ENCODE measurements at places on chromosomes 16 and 17. TPM values are rescaled to one million over a fixed set of nuclear protein-coding genes. Genes with fewer than 3 reads are reported as not detected.

Gene NUFIP2
- 10.2 TPM for polyA plus RNA-seq

DNA sequence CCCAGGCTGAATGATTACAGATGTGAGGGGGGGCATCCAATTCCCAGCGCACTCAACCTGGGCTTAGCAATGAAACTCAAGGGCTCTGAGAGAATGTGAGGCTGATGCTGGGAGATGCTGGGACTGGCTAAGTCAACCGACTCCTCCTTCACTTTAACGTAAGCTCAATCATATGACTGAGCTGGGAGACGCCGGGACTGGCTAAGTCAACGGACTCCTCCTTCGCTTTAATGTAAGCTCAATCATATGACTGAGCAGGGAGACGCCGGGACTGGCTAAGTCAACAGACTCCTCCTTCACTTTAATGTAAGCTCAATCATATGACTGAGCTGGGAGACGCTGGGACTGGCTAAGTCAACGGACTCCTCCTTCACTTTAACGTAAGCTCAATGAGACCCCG lies 179.4 kb downstream of the VPS53 start:
- no peak overlapping the region for H3K27ac ChIP-seq
- peaks cover 22% of the 10 kb centered on the region for H3K36me3 ChIP-seq
- no peak for DNase-seq
- peaks cover 9% of the 10 kb centered on the region for H3K4me1 ChIP-seq

DNA sequence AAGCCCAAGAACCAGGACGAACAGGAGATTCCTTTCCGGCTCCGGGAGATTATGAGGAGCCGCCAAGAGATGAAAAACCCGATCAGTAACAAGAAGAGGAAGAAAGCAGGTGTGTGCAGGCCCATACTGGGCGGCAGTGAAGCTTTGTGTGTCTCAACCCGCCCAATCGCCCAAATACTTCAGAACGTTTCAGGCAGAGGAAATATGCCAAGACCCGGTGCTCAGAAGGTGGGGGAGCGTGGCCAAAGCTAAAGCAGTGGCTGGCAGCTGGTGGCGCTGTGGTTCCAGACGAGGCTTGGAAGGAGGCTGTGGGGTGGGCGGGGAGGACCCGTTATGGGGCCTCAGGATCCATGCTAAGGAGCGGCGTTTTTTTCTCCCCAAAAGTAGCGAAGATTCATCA lies 1.2 kb downstream of the CCDC137 start:
- DNase-seq: no peak
- H3K27me3 ChIP-seq: no peaks in the 10 kb centered on the region
- H3K4me1 ChIP-seq: peaks cover 14% of the 10 kb centered on the region
- no peak overlapping the region for H3K27ac ChIP-seq

DNA sequence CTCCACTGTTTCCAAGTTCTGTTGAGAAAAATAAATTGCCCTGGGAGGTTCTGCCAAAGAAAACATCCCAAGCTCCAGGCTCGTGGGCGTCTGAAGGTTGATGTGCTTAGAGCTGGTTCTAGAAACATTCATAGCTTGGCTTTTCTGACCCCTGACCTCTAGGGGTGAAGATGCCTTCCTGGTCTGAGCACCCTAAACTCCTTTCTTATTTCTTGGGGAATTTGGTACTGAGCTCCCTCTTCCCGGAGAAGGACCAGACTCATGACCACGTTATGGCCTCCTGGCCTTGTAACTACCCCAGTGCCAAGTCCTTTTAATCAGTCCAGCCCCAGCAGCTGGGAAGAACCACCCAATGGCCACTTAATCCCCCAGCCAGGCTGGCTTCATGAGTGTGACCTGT lies 66.4 kb downstream of the MYH11 start:
- H3K4me1 ChIP-seq: no peaks in the 10 kb centered on the region
- H3K27me3 ChIP-seq: no peaks in the 10 kb centered on the region
- no peaks in the 10 kb centered on the region for H3K36me3 ChIP-seq
- no peak overlapping the region for H3K4me3 ChIP-seq
- DNase-seq: no peak

Gene OR4D1
- 0.01 TPM for polyA plus RNA-seq

DNA sequence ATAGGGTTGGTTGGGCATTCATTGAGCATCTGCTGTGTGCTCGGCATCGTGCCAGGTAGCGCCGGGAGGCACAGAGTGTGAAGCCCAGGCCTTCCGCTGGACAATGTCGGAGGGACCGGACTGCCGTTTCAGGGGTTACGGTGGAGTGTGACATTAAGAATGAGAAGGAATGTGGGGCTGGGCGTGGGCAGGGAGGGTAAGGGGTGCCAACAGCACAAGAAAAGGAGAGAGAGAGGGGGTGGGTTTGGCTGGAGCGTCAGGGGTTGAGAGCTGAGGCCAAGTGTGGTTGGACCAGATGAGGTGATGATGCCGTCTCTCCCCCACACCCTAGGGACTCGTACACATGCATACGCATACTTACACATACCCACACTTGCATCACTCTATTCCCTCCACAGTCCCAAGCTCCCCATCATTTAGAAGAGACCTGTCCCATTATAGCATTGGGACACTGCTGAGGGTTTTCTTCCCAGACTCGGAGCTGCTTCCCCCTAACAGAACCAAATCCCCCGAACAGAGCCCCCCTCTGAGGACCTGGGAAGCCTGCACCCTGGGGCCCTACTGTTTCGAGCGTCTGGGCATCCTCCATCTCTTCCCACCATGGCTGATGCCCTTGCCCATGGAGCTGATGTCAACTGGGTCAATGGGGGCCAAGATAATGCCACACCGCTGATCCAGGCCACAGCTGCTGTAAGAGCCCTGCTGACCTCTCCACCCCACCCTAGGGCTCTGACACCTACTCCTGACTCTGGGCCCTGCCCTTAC lies 3.3 kb upstream of the KCTD11 start:
- H3K4me3 ChIP-seq: no peak overlapping the region
- no peak overlapping the region for H3K27ac ChIP-seq
- H3K4me1 ChIP-seq: peaks cover 7% of the 10 kb centered on the region
- DNase-seq: no peak
- H3K36me3 ChIP-seq: no peaks in the 10 kb centered on the region
- no peaks in the 10 kb centered on the region for H3K27me3 ChIP-seq

Gene ZNF423
- 1.8 TPM for polyA plus RNA-seq

Gene NCOR1
- 31.9 TPM for polyA plus RNA-seq

DNA sequence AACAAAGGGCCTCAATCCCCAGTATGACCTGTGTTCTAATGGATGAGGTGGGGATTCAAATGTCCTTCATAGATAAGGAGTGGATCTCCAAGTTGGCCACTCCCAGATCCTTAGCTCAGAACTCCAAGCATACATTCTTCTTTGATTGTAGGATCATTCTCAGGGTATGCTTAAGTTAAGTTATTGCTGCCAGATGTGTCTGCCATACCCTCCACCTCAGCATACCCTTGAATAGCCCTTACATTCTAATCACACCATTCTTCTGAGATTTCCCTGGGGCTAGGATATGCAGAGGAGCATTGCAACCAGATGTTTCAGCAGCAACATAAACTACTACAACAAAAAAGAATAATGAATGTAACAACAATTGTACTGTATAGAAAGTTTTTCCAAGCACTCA lies 1.6 kb upstream of the KRTAP2-4 start:
- no peak for DNase-seq
- no peak overlapping the region for H3K27ac ChIP-seq
- H3K27me3 ChIP-seq: no peaks in the 10 kb centered on the region
- no peaks in the 10 kb centered on the region for H3K36me3 ChIP-seq
- H3K4me3 ChIP-seq: no peak overlapping the region

DNA sequence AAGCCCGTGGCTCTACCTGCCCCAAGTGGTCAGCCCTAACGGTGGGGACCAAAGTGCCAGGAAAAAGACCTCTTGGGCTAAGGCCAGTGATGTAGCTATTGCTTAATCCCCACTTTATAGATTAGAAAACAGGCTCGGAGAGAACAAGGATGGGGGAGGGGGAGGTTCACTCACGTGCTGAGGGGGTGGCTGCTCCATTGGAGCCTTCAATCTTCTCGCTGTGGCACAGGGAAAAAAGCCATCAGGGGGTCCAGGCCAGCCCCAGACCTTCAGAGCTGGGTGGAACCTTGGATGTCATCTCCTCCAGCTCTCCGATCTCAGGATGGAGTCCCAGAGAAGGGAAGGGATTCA lies 45.9 kb downstream of the SRCIN1 start:
- DNase-seq: no peak
- no peak overlapping the region for H3K4me3 ChIP-seq
- H3K27me3 ChIP-seq: peaks cover 46% of the 10 kb centered on the region
- no peak overlapping the region for H3K27ac ChIP-seq
- H3K36me3 ChIP-seq: no peaks in the 10 kb centered on the region
- peaks cover 22% of the 10 kb centered on the region for H3K4me1 ChIP-seq

GRCh38 chr17:54951286-54951685 lies 17.2 kb downstream of the COX11 start:
- no peak overlapping the region for H3K4me3 ChIP-seq
- no peaks in the 10 kb centered on the region for H3K4me1 ChIP-seq
- no peak overlapping the region for H3K27ac ChIP-seq
- DNase-seq: no peak
- H3K27me3 ChIP-seq: no peaks in the 10 kb centered on the region

Gene SCN4A
- 0.11 TPM for polyA plus RNA-seq

- no peak overlapping the region for H3K4me3 ChIP-seq
- no peaks in the 10 kb centered on the region for H3K27me3 ChIP-seq
- no peak for DNase-seq
- H3K27ac ChIP-seq: no peak overlapping the region
Observed at GRCh38 chr16:30669903-30670824, 11.9 kb downstream of the FBRS start.

- no peaks in the 10 kb centered on the region for H3K36me3 ChIP-seq
- no peak overlapping the region for H3K27ac ChIP-seq
- H3K4me1 ChIP-seq: no peaks in the 10 kb centered on the region
- no peak overlapping the region for H3K4me3 ChIP-seq
- no peak for DNase-seq
- H3K27me3 ChIP-seq: peaks cover 3% of the 10 kb centered on the region
Observed at GRCh38 chr16:12304861-12305596, 328.5 kb downstream of the SNX29 start.

Gene KLHL10
- polyA plus RNA-seq: 0.08 TPM

Gene TEX2
- polyA plus RNA-seq: 18.6 TPM

Gene CLEC3A
- polyA plus RNA-seq: not detected

- H3K36me3 ChIP-seq: no peaks in the 10 kb centered on the region
- no peaks in the 10 kb centered on the region for H3K4me1 ChIP-seq
- H3K27me3 ChIP-seq: no peaks in the 10 kb centered on the region
- H3K27ac ChIP-seq: no peak within 1 kb of the TSS
Observed at GRCh38 chr16:20409398-20410120, at the start of gene ACSM5. Gene ACSM5 (plus strand): TSS chr16:20409534. CDS start chr16:20411485, 1,951 bp downstream.

DNA sequence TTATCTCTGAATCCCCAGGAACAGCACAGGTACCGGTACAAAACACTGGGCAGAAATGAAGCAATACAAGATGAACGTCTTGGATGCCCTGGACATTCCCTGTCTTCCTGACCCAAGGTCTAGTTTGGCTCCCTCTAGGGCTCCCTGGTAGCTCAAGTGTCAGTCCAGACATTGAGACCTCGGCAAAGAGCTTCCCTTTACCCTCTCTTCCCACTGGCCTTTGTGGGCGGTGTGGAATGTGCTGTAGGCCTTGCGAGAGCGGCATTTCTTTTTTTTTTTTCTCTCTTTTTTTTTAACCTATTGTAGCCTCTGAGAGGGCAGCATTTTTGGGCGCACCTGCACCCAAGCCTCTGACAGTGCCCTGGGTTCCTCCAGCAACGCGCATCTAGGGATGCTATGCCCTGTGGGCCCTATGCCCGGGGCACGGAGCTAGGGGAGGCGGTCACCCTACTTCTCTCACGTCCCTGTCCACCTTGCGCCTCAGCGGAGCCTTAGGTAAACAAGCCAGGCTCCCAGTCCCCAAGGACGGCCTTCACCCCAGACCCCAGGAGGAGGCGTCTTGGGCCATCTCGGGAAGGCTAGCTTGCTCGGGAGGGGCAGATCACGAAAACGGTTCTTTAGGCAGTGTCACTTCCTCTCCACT lies 1.2 kb upstream of the NFATC3 start:
- peak overlapping the region; percentile 97 for H3K27ac ChIP-seq
- H3K4me3 ChIP-seq: no peak overlapping the region
- H3K36me3 ChIP-seq: no peaks in the 10 kb centered on the region

DNA sequence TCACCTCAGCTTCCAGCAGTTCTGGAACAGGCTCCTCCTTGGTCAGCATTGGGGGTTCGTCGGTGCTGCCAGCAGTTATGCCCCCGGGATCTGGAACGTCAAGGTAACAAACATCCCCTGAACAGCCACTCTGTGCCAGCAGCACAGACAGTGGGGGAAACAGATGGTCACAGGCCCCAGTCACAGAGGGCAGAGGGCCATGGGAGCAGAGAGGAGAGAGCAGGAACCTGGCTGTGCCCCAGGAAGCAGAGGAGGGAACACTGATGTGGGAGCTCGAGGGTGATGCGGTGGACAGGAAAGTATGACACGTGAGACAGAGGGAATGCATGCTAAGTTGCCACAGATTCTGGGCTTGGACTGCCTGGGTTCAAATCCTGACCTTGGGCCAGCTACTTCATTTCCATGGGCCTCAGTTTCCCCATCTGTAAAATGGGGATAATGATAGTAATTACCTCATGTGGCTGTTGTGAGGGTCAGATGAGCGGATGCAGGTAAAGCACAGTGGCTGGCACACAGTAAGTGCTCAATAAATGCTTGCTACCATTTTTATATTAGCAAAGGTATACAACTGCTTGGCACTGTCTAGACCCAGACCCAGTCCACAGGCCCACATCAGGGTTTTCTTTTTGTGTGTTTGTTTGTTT lies 4.9 kb downstream of the BCL7C start:
- no peak overlapping the region for H3K27ac ChIP-seq
- H3K4me3 ChIP-seq: no peak overlapping the region
- DNase-seq: no peak

- H3K36me3 ChIP-seq: no peaks in the 10 kb centered on the region
- no peak overlapping the region for H3K27ac ChIP-seq
- H3K4me1 ChIP-seq: no peaks in the 10 kb centered on the region
- no peak overlapping the region for H3K4me3 ChIP-seq
- DNase-seq: no peak
- peaks cover 3% of the 10 kb centered on the region for H3K27me3 ChIP-seq
Observed at GRCh38 chr16:10835281-10835931, 16.8 kb upstream of the TVP23A start.

GRCh38 chr17:19769946-19770652 lies 22.0 kb upstream of the ALDH3A1 start:
- no peaks in the 10 kb centered on the region for H3K36me3 ChIP-seq
- H3K27me3 ChIP-seq: no peaks in the 10 kb centered on the region
- no peaks in the 10 kb centered on the region for H3K4me1 ChIP-seq
- no peak overlapping the region for H3K4me3 ChIP-seq
- no peak for DNase-seq

Gene CTRB1
- polyA plus RNA-seq: 0.97 TPM

- H3K27ac ChIP-seq: no peak overlapping the region
- no peak for DNase-seq
- H3K27me3 ChIP-seq: no peaks in the 10 kb centered on the region
- no peaks in the 10 kb centered on the region for H3K36me3 ChIP-seq
- no peaks in the 10 kb centered on the region for H3K4me1 ChIP-seq
- H3K4me3 ChIP-seq: no peak overlapping the region
Observed at GRCh38 chr17:62172492-62173291, 107.6 kb upstream of the MED13 start.

GRCh38 chr17:7864995-7865650 lies 7.3 kb downstream of the CYB5D1 start:
- no peak overlapping the region for H3K4me3 ChIP-seq
- H3K36me3 ChIP-seq: peaks cover 30% of the 10 kb centered on the region
- no peak for DNase-seq
- H3K27ac ChIP-seq: no peak overlapping the region

All from lung (tissue), 17 donors.